Colonic mucosa (tissue), 4 donors: ENCODE measurements at places on chromosomes 13 and 19.

GRCh38 chr13:40878321-40878720 lies 88.9 kb downstream of the SLC25A15 start:
- no peak for DNase-seq

DNA sequence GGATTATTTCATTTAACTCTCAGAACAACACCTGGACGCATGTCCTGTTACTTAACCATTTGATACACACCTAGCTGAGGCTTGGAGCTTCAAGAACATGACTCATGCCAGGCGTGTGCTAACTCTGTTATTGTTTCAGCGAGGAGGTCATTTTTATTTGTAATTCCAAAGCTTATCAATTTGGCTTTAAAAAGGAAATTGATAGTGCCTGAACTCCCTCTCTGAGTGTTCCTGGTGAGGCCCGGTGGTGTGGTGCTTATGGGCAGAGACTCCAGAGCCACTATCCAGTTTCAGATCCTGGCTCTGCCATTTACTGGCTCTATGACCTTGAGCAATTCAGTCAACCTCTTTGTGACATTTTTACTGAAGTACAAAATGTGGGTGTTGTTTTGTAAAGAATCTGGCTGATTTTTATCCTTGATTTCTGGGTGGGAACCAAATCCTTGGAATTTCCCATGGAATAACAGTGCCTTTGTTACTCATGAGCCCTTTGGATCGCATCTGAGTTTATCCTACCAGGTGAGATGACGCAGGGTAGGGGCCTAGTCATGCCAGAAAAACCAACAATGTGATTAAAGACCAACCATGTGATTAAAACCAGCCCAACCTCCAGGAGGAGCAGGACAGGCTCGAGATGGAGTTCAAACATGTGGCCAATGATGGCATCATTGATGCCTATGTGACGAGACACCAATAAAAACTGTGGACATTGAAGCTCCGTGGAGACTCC lies 198.8 kb downstream of the MYO16 start:
- no peak for DNase-seq

DNA sequence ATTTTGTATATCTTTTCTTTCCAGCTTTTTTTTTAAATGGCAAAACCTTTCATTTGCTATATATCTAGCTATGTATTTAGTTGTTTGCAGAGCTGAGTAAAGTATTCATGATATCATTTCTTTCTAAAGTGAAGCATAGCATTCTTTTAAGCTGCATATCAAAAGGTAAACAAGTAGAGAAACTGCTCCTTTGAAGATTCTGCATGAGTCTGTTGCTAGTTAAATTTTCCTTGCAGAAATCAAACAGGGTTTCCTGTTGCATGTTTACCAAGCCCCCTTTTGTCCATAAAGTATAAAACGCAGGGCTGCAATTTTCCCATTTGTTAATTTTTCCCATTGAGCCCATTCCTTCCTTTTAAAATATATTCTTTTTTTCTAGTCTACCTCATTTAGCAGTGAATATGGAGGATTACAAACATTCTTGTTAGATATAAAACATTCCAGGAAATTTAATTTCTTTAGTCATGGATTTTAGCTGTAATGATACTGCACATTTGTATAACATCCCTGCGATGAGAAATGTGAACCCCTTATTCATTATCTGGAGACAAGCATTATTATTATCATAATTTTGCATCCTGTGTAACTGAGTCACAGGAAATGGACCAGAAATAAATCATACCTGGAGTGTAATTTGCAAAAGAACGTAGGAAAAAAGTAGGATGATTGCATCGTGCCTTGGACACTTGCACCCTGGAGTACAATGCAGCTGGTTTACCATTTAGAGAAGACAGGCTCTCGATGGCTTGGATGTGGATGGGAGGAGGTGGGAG lies 110.9 kb upstream of the ARGLU1 start:
- no peak for DNase-seq

GRCh38 chr19:1279782-1280341 lies 4.5 kb downstream of the FAM174C start:
- peak; percentile 88 for DNase-seq

- no peak for DNase-seq
These were observed 757.3 kb downstream of the EFNB2 start for GRCh38 chr13:105778196-105778595.

DNA sequence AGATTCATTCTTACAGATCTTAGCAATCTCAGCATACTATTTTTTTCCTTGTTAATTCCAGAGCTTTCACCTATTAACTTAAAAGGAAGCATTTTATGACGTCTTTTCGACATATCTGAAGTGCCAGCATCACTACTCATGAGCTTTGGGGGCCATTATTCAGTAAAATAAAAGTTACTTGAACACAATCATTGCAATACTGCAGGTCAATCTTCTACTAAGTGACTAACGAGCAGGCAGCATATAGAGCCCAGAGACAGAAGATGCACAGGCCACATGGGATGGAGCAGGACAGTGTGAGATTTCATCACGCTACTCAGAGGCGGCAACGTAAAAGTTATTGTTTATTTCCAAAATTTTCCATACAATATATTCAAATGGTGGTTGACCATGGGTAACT lies 382.6 kb downstream of the PCDH9 start:
- DNase-seq: no peak

DNA sequence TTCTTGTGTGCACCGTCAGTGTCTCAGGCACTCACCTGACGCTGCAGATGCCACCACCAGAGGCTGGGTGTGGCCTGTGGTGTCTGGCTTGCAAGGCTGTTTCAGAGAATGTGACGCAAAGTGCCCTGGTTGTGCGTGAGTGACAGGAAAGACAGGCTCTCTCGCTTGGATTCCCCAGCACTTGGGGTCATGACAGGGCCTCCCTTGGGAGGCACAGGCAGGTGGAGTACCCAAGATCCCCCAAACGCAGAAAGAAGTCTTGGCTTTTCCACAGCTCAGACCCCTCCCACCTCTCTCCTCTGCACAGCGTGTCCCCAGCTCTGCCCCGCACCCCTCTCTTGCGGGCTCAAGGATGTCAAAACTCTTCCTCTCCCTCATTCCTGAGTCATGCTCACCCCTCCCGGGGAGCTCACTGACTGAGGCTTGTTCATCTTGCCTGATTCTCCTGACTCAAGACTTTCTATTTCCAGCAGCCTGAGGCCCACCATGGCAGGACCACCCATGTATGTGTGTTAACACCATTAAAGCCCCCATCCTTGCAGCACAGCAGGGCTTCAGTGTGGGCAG lies 21.0 kb downstream of the DHX34 start:
- DNase-seq: no peak

GRCh38 chr19:1725100-1726064 lies 27.9 kb upstream of the ONECUT3 start:
- peak; percentile 40 for DNase-seq

DNA sequence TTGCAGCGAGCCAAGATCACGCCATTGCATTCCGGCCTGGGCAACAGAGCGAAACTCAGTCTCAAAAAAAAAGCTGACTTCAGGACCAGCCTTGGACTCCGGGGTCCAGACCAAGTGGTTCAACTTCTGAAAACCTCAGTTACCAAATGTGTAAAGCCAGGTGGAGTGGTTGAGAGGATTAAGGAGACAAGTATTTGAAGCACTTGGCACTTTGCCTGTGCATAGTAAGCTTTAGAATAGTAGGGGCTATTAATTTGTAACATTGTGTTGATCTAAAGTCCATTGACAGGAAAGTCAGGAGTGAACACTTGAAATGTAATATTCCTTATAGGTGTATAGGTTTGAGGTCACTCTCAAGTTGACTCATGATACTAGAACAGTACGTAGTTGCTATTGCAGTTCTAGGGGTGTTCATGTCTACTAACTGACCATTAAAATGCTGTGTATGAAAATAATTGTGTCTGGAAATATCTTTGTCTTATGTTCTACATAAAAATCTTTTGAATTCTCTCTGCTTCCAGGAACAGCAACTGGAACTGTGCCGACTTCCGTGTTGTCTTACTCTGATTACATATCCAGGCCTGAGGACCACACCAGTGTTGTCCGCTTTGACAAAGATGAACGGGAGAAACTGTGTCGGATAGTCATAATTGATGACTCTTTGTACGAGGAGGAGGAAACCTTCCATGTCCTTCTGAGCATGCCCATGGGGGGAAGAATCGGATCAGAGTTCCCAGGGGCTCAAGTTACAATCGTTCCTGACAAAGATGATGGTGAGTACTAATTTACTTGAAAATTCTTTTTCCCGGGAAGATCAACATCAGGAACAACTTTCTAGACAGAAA lies 97.4 kb downstream of the FREM2 start:
- DNase-seq: peak; percentile 53

GRCh38 chr13:84362777-84363176 lies 480.5 kb upstream of the SLITRK1 start:
- DNase-seq: no peak

DNA sequence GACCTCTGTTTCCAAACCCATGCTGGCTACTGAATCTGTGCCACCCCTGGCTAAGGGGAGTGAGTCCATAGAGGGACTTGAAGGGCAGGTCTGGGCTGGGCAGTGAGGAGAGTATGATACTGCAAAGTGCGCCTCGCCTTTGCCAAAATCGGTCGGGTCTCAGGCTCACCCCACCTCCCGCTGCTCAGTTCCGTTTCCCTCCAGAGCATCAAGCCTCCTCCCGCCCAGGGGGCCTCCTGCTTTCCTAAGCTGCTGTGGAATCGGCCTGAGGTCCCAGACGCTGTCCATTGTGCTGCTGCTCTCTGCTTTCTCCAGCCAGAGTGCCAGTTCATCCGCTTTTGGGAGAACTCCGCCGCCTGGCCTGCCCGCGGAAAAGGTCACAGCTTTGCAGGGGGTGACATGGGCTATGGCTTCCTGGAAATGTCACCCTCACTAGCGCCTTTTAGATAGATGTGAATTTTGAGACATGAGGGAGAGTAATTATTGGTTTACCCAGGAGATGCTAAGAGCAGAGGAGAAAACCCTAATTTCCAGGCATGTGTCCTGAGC lies 1418.4 kb downstream of the UQCRFS1 start:
- DNase-seq: no peak

DNA sequence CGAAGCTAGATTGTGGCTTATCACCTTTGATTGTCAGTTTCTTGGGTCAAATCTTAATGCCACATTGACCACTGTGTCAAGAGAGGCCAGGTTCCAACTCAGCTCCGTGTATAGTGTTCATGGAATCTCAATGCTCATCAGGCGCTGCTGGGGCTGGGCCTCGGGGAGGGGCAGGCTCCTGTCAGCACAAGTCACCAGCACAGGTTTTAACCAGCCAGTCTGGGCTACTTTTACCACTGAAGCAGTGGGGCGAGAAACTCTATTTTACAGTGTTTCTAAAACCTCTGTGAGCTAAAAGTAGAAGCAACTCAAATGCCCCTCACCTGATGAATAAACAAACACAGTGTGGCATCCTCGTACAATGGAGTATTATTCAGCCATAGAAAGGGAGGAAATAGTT lies 118.7 kb upstream of the GJB6 start:
- no peak for DNase-seq

GRCh38 chr19:5338656-5339197 lies 1.9 kb downstream of the PTPRS start:
- no peak for DNase-seq

- DNase-seq: no peak
These were observed 426.6 kb downstream of the NDFIP2 start for GRCh38 chr13:79907527-79907926.

DNA sequence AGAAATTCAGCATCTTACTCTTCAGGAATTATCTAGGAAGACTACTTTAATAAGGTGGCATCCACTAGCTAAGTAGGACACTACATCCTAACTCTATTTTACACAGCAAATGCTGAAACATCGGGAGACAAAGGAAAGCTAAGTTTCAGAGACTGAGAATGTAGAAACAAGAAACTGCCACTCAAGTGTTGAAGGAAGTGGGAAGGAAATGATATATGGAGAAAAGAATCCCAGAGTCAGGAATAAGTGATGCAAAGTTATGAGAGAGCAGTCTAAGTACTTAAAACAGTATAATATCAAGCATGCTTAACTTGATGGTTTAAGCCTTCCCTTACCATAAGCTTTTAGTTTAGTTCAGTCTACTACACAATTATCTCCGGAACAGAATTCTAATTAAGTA lies 52.4 kb downstream of the RBM26 start:
- DNase-seq: no peak

DNA sequence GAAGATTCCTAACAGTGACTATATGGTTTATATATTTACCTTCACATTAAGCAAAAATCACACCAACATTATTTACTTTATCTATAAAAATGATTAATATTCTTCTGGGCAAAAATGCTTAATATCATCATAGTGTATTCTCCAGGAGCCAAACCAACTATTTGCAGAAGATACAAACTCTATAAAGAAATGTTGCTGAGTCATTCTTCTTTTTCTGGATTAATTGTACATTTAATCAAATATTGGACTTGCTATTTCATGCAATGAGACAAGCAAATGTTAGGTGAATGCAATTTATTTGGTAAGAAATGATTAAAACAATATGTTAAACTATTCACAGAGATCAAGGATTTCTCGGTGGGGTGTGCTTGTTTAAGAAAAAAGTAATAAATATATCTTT lies 1075.8 kb downstream of the PCDH9 start:
- no peak for DNase-seq

- no peak for DNase-seq
These were observed 32.4 kb downstream of the ACTN4 start for GRCh38 chr19:38679839-38680238.

DNA sequence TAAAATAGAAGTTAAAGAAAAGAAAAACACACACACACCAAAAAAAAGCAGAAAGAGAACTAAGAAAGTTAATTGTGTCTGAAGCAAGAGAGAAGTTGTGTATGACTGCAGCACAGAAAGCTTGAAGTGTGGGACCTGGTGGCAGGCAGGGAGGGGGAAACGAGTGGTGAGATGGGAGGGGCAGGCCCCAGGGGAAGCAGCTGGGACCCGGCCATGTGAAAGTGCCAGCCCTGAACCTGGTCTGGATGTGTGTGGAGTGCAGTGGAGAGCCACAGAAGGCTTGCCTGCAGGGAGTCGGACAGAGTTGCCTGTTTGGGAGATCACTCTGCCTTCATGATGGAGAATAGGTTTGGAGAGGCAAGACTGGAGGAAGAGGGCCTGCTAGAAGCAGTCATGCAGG lies 199.0 kb downstream of the GGACT start:
- no peak for DNase-seq

DNA sequence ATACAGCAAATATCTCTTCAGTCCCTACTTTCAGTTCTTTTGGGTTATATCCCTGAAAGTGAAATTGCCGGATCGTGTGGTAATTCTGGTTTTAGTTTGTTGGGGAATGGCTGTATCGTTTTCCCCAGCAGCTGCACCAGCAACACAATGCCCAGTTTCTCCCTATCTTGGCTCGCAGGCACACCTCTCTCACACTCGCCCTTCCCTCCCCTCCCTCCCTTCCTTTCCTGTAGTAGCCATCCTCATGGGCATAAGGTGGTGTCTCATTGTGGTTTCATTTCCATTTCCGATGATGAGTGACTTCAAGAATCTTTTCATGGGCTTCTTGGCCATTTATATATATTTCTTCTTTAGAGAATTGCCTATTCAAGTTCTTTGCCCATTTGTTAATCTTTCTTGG lies 8.6 kb upstream of the GPR18 start:
- no peak for DNase-seq

- DNase-seq: no peak
These were observed 441.5 kb upstream of the SPRY2 start for GRCh38 chr13:80782441-80782840.

- DNase-seq: no peak
These were observed 5.3 kb downstream of the SLC27A1 start for GRCh38 chr19:17475541-17476115.

GRCh38 chr13:90493667-90494066 lies 853.8 kb upstream of the MIR17HG start:
- no peak for DNase-seq

GRCh38 chr19:42184401-42184861 lies 33.0 kb downstream of the DEDD2 start:
- DNase-seq: peak; percentile 79

- DNase-seq: no peak
These were observed 41.6 kb upstream of the MTUS2 start for GRCh38 chr13:28778308-28779215.
